CD4-positive, alpha-beta T cell treated with Interleukin-21 for 1 hour (primary cell): ENCODE measurements at places on chromosomes 4 and X.

GRCh38 chrX:134287346-134287745, 50.4 kb downstream of the CCDC160 start:
- no peak for DNase-seq

DNA sequence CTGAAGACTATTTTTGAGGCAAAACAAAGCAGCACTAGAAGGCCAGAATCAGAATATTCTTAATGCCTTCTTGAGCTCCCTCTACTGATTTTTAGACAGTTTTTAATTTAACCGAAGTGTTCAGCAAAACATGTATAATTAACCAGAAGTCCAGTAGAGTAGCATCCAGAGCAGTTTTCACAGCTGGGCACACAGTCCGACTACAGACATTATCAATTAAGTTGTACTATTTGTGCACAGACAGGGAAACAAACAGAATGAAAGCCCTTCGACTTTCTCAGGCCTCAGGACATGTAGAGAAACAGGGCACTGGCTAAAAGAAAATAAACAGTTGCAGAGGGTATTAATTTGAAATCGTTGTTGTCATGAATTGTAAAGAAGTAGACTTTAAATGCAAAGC, 11.9 kb downstream of the FSTL5 start:
- no peak for DNase-seq

DNA sequence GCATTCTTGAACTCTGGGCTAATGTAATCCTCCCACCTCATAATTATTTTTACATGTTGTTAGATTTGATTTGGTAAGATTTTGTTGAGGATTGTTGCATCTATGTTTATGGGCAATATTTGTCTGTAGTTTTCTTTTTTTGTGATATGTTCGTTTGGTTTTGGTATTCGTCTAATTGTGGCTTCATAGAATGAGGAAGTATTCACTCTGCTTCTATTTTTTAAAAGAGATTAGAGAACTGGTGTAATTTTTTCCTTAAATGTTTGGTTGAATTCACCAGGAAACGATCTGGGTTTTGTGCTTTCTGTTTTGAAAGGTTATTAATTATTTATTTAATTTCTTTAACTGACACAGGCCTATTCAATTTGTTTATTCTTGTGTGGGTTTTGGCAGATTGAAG, 161.2 kb upstream of the NUDT6 start:
- no peak for DNase-seq

GRCh38 chr4:34676400-34676799, 1567.9 kb downstream of the ARAP2 start:
- DNase-seq = no peak

GRCh38 chr4:103046416-103047290, 27.1 kb upstream of the SLC9B1 start:
- peak; percentile 64 for DNase-seq

DNA sequence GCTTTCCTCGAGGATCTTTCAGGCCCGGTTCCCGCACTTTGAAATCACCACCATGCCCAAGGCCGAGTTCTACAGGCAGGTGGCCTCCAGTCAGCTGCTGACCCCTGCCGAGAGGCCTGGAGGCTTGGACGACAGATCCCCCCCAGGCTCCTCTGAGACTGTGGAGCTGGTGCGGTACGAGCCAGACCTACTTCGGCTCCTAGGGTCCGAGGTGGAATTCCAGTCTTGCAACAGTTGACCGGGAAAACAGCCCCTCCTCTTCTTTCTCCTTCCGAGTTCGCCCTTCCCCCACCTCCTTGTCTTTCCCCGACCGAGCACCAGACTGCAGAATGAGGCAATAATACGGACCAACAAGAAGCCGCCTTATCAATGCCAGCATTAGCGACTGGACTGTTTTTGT, 54.4 kb downstream of the ELF4 start:
- no peak for DNase-seq

DNA sequence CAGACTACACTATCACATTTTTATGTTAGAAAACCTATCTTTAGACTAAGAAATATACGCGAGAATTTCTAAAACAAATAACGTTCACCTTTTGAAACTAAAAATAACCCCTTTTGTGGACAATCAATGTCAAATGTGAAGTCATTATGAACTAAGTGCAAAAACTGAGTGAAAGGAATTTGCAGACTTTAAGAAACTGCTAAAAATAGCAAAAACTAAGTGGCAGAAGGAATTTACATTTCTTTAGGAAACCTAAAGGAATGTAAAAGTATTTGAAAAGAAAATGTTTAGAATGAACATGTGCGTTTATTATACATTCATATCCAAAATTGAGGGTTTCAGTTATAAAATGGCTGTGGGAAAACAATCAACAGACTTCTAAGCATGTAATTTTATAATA, 58.3 kb downstream of the VEGFC start:
- no peak for DNase-seq
